ENCODE measurements at places on chromosomes 5 and 9.

GRCh38 chr9:131709771-131710431 is 30.0 kb downstream of the RAPGEF1 start:
- no peak for DNase-seq

GRCh38 chr5:141875795-141876627 is 2.2 kb downstream of the PCDH1 start:
- DNase-seq: no peak

DNA sequence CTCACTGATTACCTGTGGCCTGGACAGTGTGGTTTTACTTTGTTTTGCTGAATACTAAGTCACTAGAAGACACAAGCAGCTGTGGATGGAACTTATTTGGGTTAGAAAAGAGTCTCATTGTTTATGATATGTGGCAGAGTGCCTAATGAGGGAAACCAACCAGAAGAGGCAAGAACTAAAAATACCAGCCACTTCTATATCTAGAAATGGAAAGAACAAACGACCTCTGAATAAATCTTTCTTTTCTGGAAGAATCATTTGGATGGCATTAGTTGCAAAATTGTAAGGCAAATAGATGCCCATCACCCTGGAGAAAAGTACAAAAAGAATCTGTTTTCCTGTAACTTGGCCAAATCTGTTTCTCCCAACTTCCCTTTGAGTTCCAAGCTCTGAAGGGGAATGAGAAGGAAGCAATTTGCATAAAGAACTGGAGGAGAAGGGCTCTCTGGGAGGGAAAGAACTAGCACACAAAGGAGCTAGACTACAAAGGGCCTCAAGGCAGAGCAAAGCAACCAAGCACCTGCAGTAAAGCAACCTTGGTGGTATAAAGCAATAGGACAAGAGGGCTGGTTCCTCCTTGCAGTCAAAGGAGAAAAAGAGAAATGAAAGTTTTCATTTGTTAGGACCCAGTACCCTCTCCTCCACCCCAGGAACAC is 455.4 kb downstream of the CAAP1 start:
- DNase-seq: no peak

- no peak for DNase-seq
Observed at GRCh38 chr5:119343052-119343451, 12.8 kb upstream of the TNFAIP8 start.

DNA sequence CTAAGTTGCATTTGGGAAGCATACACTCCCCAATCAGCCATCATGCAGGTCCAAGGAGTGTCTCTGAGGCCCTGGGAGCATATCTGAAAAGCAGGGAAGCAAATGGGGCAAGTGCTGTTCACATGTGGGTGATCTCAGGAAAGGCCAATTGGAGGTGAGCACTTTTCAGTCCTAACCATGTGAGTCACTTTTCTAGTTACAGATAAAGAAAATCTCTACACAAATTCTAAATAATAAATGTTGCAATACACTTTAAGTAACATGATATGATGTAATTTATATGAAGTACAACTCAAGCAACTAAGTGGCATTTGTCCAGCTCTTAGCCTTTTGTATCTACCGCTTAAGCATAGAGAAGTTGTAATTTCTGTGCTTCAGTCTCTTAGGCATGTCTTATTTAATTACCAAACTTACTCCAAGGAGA is 18.4 kb downstream of the ADAMTS16 start:
- no peak for DNase-seq

- no peak for DNase-seq
Observed at GRCh38 chr5:7391215-7391614, 4.7 kb upstream of the ADCY2 start.

DNA sequence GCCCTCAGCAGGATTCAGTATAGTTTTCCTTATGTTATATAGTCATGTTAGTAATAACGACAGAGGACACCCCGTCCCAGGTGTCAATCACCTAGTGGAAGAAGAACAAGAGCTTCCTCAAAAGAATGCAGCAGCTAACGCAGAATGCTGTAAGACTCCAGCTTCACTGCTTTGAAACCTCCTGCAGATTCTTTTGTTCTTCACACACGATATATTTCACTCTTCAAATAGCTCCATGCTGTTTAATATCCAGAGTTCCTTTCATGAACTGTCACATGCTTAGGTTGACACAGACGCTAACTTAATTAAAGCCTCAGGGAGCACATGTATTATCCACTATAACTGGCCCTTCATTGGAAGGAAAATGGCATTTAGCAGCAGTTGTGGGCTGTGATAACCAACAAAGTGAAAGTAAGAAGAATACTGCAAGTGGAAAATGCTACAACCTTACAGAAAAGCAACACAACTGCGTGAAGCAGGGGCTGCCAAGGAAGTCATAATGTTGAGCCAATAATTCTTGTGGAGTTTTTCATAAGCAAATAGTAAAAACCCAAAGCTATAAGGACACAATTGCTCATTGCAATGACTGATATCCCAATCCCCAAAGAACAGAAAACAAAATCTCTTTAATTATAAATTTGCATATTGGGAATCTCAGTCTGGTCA is 387.5 kb downstream of the PLK2 start:
- DNase-seq: no peak
